Activated T-helper 2 cell treated with anti-CD3 and anti-CD28 coated beads, Interferon-gamma antibody, Interleukin-2, Interleukin-4, amounts not matched to agents 10 μg/mL and 5 μg/mL and 100 μg/mL, durations not matched to agents 14 hours and 24 hours and 36 hours (primary cell): ENCODE measurements at places on chromosomes 12 and 14. TPM values are rescaled to one million over a fixed set of nuclear protein-coding genes. Genes with fewer than 3 reads are reported as not detected.

Gene RDH12
- total RNA-seq = not detected in 2 replicates

Gene MSI1
- total RNA-seq = 1.4 and 3.5 TPM in 2 replicates

Gene NXPH4
- 0.82 and 0.90 TPM in 2 replicates for total RNA-seq

Gene CD27
- 23.3 and 25.9 TPM in 2 replicates for total RNA-seq

Gene PRPH
- total RNA-seq = not detected in 2 replicates

Gene OR4E2
- total RNA-seq = not detected in 2 replicates
